ENCODE measurements at places on chromosomes 1 and 21.

- no peak for DNase-seq
Measured at GRCh38 chr1:170624146-170624545, 39.8 kb upstream of the PRRX1 start.

DNA sequence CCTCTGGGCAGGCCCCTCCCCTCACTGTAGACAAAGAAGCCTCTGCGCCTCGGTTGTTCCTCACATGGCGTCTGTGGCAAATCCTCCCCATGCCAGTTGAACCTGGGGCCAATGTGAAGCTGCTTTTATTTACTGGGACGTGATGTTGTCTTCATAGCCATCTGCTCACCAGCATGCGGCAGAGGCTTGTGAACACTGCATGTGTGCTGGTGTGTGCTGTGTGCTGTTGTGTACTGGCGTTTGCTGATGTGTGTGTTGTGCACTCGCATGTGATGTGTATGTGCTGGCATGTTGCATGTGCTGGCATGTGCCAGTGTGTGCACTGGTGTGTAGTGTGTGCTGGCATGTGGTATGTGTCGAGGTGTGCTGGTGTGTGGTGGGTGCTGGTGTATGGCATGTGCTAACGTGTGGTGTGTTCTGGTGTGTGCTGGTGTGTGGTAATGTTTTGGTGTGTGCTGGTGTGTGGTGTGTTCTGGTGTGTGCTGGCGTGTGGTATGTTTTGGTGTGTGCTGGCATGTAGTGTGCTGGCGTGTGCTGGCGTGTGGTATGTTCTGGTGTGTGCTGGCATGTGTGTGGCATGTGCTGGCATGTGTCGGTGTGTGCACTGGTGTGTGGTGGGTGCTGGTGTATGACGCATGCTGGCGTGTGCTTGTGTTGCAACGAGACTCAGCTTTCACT lies 37.2 kb upstream of the TRAPPC10 start:
- no peak for DNase-seq

GRCh38 chr1:82377201-82377884 lies 576.6 kb downstream of the ADGRL2 start:
- DNase-seq: no peak

GRCh38 chr1:219128957-219129356 lies 44.7 kb upstream of the LYPLAL1 start:
- DNase-seq: no peak

- no peak for DNase-seq
Measured at GRCh38 chr21:39003982-39004633, 179.1 kb downstream of the PSMG1 start.

All from BJ (cell line).